Activated T-helper 9 cell treated with anti-CD3 and anti-CD28 coated beads, Interleukin-2, amount 50 U/mL, for 16 hours (primary cell): ENCODE measurements at places on chromosomes 5 and 9.
A peak's percentile ranks its signal among the peaks of the same experiment; 100 is the strongest.

DNA sequence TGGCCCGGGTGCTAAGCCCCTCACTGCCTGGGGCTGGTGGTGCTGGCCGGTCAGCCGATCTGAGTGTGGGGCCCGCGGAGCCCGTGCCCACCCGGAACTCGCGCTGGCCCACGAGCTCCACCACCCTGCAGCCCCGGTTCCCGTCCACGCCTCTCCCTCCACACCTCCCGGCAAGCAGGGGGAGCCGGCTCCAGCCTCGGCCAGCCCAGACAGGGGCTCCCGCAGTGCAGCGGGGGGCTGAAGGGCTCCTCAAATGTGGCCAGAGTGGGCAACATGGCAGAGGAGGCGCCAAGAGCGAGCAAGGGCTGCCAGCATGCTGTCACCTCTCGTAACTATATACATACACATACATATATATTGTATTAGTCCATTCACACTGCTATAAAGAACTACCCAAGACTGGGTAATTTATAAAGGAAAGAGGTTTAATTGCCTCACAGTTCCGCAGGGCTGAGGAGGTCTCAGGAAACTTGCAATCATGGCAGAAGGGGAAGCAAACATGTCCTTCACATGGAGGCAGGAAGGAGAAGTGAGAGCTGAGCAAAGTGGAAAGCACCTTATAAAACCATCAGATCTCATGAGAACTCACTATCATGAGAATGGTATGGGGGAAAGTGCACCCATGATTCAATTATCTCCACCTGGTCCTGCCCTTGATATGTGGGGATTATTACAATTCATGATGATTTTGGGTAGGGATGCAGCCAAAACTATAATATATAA, 56.8 kb downstream of the LIX1 start:
- DNase-seq, result no peak

- no peak for DNase-seq
These were observed 59.6 kb downstream of the NEURL1B start for GRCh38 chr5:172700365-172701290.

GRCh38 chr5:166499447-166500240, 1791.8 kb upstream of the WWC1 start:
- no peak for DNase-seq

- DNase-seq, result no peak
These were observed 43.4 kb upstream of the COL5A1 start for GRCh38 chr9:134597957-134598883.

DNA sequence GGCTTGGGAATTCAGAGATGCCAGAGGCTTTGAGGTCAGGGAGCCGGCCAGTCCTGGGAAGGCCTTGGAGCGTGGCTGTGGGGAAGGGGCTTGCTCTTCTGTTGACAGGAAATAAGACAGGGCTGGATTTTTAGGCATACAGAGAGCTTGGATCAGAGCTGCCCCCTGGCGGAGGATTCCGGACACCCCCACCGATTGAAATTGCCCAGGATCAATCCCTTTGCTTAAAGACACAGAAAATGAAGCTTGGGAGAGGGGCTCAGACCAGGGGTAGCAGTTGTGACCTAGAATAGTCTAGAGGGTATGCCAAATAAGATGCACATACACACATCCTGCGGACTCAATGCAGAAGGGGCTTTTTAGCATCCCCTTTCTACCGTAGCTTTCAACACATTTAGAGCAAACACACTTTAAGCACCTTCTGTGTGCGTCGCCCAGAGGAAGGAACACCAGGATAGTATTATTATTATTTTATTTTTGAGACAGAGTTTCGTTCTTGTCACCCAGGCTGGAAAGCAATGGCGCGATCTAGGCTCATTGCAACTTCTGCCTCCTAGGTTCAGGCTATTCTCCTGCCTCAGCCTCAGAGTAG, 1.7 kb upstream of the NTMT1 start:
- DNase-seq, result peak; percentile 57

- DNase-seq, result no peak
These were observed 387.0 kb upstream of the RFX3 start for GRCh38 chr9:3912817-3913216.

DNA sequence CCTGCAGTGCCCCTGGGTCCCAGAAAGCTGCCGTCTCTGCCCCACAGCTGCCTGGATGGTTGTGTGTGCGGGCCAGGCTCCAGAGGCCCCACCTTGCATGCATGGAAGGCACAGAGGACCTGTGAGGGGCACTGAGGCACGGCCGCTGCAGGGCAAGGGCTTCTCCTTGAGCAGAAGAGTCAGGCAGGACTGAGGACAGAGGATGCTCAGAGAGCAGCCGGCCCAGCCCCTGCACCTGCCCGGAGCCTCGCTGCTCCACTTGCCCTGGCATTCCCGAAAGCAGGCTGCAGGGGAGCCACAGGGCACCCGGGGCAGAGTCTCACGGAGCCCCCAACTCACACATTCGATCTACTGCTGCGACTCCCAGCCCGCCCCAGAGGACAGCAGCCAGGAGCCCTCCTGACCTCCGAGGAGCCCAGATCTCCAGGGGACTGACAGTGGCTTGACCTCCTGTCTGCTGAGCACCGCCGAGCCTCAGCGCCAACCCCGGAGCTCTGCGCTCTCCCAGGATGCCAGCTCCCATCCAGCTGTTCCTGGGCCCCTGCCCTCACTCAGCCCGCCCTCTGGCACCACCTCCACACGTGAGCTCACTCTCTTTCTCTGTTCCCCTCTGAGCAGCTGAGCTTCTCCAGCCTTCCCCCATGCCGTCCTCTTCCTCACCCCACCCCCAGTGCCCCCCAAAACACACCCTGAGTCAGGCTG, 95.0 kb downstream of the KCNT1 start:
- DNase-seq, result no peak

- no peak for DNase-seq
These were observed 40.4 kb downstream of the SPARC start for GRCh38 chr5:151646334-151646733.

DNA sequence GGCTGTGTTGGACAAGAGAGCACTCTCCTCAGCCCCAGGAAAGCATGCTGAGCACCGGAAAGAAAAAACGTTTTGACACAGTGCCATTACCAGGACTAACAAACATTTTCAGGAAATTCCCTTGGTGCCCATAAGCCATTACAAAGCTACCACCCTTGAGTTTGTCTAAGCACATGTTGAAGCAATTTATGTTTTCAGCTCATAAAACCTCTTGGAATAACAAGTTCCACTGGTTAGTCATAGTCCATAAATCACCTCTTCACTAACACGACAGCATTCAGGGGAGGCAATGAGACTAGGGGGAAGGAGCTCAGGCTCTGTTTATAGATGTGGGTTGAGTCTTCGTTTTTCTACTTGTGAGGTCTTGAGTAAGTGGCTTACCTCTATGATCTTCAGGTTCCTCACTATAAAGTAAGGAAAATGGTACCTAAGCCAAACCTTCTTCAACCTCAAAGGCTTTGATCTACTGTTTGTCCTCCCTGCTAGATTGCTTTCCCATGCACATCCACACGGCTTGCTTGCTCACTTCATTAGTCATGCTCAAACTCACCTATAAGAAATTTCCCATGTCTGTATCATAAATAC, 65.4 kb downstream of the DRD1 start:
- DNase-seq, result no peak

GRCh38 chr5:147826361-147826760, 5.1 kb downstream of the SPINK1 start:
- DNase-seq, result no peak

GRCh38 chr5:61731267-61731945, 399.3 kb downstream of the ZSWIM6 start:
- DNase-seq, result no peak

- DNase-seq, result no peak
These were observed 16.4 kb upstream of the ZNF474 start for GRCh38 chr5:122112733-122113558.

DNA sequence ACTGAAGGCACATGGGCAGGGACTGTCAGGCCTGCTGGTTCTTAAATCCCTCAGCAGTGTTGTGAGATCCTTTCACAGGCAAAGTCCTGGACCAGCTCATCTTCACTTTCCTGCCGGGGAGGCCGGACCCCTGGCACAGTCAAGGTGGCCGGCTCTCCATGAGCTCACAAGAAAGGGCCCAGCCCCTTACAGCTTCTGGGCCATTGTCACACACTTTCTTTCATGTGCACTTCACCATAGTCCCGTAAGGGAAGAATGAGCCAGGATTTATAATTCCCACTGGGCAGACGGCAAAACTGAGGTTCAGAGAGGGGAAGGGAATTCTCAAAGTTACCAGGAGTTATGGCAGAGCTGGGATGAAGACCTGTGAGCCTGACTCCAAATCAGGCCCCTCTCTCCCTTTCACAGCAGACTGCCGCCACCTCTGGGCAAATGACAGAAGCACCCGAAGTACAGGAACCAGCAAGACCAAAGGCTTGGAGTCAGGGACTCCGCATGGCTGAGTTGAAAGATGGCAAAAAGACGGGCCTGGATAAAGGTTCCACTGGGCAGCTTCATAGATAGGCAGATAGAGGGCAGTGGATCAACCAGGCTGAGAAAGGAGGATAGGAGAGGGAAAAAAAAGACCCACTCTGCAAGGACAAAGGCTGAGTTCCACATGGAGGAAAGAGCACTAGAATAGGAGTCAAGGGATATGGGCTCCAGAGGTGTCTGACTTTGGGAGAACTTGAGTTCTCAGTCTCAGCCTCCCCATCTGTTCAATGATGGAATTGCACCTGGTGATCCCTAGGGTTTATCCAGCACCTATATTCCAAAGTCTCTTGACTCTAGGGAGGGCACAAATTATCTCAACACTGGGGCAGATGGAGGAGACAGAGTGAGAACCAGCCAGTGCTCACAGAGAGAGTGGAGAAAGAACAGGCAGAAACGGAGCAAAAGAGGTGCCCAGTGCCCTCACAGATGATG, 128.7 kb downstream of the PAX5 start:
- DNase-seq, result no peak

GRCh38 chr5:178738520-178738919, 8.1 kb upstream of the ZNF354A start:
- no peak for DNase-seq

DNA sequence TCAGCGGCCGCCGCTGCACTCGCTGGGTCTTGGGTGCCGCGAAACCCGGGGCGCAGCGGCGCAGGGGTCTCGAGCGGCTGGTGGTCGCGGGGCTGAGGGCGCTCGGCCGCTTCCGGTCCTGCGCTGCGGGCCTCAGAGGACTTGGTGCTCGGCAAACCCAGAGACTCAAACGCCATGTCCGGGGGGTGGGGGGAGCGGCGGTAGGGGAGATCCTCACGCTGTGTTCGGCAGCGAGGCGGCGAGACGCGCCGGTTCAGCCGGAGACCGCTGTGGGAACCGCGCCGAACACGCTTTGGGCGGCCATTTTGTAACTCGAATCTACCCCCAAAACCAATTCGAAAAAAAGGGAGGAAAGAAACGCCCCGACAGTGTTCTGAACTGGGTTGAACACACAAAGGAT, 317.5 kb upstream of the CDH18 start:
- DNase-seq, result no peak

GRCh38 chr5:119512277-119512676, 60.0 kb downstream of the HSD17B4 start:
- no peak for DNase-seq

DNA sequence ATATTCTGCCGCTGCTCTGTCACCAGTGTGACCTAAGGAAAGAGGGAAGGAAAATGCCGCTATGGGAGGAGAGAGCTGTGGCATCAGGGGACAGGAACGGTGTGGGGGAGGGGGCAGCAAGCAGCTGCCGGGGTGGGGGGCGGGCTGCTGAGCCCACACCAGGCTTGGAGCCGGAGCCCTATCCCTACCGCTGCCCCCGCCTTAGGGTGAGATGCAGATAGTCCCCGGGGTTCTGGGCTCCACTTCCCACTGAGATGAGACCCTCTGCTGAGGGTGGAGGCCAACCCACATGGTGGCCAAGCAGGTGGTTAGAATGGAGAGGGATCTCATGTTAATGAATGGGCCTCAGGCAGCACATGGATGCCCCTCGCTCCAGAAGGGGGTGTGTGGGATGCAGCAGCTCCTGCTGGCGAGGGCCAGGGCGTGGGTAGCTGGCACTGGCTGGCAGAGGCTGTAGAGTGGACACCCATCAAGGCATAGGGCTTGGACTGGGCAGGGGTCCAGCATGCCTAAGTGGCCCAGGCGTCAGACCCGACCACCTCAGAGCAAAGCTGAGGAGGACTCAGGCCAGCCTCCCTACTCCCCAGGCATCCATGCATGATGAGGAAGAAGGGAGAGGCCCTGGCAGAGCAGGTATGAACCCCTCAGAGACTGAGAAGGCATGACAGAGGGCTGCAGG, 131.5 kb downstream of the ZNF354C start:
- DNase-seq, result no peak

GRCh38 chr5:142846406-142846805, 76.2 kb downstream of the ARHGAP26 start:
- DNase-seq, result no peak

DNA sequence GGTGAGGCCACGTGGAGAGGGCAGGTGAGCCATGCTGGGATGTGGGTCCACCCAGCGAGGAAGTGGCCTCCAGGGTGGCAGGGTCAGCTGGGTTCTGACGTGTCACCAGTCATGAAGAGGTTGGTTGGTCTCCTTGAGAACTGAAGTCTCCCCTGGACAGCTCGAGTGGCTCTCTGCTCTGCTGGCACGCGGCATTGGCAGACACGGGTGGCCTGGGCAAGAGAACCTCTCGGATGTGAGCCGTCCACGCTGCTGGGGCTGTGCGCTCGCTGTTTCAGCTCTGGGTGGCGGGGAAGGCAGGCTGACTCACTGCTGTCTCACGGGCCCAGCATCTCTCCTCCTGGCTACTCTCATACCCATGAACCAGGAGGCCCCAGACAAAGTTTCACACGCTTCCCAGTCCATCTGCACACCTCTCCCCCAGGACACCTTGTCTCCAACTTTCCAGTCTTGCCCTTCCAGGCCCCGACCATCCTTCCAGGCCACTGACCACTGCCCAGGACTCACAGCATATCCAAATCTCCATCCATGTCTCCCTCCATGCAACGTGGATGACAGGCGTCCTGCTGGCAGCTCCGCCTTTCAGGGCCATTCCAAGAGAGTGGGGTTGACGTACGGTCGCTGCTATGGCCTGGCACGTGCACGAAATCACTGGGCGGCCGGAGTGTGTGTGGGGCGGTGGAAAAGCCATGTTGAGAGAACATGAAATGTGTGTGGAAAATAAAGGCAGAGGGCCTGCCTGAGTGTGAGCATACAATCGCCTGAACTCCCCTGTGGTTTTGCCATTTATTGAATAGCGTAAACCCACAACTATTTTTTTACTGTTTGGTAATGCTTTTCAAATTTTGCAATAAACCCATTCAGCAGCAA, 145.0 kb upstream of the COL5A1 start:
- DNase-seq, result no peak

GRCh38 chr5:145495741-145496140, 339.4 kb downstream of the PRELID2 start:
- no peak for DNase-seq

- no peak for DNase-seq
These were observed 7.7 kb downstream of the CDKN2AIPNL start for GRCh38 chr5:134403951-134404350.

- DNase-seq, result no peak
These were observed 129.3 kb downstream of the GRIA1 start for GRCh38 chr5:153619771-153620170.

GRCh38 chr5:147479444-147479843, 30.4 kb downstream of the DPYSL3 start:
- DNase-seq, result no peak

DNA sequence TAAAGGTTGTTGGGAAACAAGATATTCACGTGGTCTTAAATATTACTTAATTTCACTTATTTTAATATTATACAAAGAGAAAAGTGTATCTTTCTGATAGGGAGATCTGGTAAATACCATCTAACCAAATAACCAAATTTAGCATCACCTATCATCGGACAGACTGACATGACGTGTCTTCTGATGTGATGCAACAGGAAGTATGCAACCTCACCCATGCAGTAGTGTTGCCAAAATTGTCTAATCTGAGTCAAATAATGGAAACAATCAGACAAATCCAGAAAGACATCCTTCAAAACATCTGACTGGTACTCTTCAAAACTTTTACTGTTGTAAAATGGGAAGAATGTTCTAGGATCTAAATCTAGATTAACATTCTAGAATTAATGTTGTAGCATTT, 148.0 kb downstream of the FGF1 start:
- no peak for DNase-seq
